ENCODE measurements at places on chromosomes 6 and 20.

DNA sequence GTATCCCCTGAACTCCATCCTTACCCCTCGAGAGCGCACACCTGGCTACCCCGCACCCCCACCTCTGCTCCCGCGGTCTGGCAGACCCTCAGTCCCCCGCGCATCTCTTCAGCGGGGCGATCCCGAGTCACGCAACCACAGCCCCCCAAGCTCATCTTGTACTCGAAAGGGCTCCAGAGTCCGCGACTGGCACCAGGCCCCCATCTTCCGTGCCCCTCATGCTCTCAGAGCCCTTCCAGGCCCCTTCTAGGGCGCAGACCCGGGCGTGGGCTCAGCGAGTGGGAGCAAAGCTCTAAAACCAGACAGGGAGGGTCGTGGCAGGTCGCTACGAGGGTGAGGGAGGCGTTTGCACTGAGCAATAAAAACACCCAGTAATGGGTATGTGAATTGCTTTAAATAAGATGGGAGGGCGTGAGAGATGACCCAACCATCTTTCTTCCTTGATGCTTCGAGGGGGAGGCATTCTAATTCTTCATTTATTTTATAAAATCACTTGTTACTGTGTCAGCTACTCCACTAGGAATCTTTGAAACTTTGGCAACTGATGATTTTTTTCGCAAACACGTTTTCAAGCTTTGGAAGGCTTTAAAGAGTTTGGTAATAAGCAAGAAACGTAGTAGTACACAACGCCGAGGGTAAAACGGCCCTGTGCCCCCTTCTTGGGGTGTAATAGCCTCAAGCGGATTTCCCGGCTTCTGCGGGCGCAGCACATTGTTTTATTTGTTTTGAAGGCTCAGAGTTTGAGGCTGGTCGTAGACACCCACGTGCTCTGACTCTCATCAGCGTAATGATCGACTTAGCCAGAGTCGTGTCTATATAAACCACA, 42.6 kb upstream of the SUPT3H start:
- DNase-seq = no peak

DNA sequence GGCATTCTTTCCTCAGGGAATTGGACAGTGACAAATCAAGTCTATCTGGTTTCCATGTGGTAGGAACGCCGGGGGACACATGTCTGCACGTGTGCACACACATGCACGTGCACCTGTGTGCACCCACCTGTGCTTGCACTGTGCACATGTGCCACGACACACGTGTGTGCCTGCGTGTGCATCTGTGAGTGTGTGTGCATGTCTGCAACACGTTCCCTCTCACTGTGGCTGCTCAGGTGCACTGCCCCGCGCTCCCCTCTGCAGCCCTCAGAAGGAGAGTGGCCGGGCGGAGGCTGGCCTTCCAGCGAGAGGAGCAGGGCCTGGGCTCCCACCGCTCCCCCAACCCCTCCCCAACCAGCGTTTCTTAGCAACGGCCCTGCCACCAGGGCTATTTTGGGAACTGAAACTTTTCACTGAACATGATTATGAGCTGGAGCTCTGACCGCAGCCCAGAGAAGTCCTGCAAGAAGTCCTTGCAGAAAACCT, 147.8 kb downstream of the PHACTR3 start:
- no peak for DNase-seq

- no peak for DNase-seq
Observed at GRCh38 chr6:130647246-130647645, 180.0 kb upstream of the SMLR1 start.

- peak; percentile 70 for DNase-seq
Observed at GRCh38 chr6:72621291-72622093, at the start of gene KCNQ5. TSS of gene KCNQ5 (plus strand) at chr6:72622064.

DNA sequence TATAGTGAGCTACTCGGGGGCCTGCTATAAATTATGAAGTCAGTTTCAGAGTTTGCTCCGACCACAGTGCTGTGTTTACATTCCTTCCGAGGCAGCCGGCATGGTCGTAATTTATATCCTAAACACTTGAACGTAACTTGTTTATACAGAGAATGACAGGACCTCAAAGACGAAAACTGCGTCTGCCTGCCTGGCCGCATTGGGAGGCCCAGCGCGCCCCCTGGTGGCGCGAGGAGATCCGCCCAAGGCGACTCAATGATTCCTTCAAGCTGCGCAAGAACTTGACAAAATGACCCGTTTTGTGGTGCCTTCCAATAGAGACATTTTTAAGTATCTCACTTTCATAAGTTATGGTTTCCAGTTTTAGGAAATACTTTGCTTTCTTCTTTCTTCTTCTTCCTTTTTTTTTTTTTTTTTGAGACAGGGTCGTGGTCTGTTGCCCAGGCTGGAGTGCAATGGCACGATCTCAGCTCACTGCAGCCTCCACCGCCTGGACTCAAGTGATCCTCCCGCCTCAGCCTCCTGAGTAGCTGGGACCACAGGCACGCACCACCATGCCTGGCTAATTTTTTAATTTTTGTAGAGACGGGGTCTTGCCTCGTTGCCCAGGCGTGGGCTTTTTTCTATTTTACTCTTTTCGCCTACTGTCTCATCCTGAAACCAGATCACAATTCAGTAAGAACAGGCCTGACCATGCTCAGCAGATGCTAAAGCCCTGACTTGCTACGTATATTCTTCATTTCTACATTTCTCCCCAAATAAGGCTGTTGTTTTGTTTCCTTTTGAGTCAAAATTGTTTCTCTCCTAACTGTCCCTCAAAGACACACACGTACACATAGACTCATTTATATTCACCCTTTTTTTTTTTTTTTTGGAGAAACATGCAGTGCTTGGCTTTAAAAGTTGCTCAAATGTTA, 7.8 kb downstream of the FOXF2 start:
- DNase-seq = peak; percentile 73

- no peak for DNase-seq
Observed at GRCh38 chr20:9323622-9324021, 190.8 kb upstream of the LAMP5 start.

DNA sequence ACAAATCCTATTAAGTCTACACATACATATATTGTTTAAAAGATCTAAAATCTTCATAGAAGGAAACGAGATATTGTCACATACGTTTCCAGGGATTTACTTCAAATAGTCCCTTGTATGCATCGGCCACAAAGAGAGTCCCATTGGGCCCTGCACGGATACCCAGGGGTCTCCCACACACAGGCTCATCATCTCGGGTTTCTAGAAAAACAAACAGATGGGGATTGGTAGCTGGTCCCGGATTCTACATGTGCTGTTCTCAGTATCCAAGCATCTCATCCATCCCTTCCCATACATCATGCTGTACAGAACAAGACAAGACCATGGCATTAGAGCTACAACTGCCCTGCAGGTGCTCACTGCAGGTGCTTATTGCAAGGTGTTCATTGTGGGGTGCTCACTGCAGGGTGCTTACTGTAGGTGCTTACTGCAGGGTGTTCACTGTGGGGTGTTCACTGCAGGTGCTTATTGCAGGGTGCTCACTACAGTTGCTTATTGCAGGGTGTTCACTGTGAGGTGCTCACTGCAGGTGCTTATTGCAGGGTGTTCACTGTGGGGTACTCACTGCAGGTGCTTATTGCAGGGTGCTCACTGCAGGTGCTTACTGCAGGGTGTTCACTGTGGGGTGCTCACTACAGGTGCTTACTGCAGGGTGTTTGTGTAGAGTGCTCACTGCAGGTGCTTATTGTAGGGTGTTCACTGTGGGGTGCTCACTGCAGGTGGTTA, 21.0 kb downstream of the APMAP start:
- DNase-seq = no peak

GRCh38 chr6:71982389-71982788, 96.0 kb downstream of the RIMS1 start:
- DNase-seq = no peak

GRCh38 chr6:56009636-56010035, 134.2 kb upstream of the BMP5 start:
- DNase-seq = no peak

DNA sequence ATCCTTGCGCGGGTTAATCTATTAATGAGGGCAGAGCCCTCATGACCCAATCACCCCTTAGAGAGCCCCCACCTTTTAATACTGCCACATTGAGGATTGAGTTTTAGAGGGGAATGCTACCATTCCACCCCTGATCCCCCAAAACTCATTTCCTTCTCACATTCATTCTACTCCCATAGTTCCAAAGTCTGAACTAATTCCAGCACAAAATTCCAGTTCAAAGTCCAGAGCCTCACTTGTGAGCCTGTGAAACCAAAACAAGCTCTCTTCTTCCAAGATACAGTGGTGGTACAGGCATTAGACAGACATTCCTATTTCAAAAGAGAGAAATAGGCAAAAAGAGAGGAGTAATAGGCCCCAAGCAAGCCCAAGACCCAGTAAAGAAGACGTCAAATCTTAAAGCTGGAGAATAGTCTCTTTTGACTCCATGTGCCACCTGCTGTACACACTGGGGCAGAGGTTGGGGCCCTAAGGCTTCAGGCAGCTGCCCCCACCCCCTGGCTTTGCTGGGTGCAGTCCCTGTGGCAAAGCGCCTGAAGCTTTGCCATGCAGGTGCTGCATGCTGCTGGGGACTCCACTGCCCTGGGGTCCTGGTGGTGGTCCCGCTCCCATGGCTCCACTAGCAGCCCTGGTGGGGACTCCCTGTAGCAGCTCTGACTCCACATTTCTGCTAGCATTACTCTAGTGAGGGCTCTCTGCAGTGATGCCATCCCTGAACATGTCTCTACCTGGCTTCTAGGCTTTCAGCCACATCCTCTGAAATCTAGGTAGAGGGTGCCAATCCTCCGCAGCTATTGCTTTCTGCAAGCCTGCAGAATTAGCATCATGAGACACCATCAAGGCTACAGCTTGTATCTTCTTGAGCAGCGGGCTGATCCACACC, 41.3 kb downstream of the RSPH3 start:
- DNase-seq = no peak

- no peak for DNase-seq
Observed at GRCh38 chr20:6766433-6766832, 1.1 kb upstream of the BMP2 start.

DNA sequence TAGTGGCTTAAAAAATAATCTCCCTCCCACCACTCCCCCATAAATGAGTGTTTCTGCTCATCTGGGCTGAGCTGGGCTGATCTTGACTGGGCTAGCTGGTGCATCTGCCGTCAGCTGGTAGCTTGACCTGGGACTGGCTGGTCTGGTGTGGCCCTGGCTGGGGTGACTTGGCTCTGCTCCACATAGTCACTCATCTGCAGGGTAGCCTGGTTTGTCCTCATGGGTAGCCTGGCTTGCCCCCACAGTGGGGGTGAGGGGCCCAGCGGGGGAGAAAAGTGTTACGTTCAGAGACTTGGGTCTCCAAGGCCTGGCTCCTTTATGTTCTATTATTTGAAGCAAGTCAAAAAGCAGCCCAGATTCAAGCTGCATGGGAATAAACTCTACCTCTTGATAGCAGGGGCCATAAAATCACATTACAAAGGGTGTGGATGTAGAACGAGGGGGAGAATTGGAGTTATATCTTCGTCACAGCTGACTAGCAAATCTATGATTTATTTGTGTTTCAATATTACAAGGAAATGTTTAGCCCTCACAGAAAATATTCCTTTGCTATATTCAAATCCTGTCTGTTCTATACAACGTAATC, 32.9 kb downstream of the EDN3 start:
- no peak for DNase-seq

GRCh38 chr6:49325891-49326290, 137.2 kb downstream of the MMUT start:
- DNase-seq = no peak

GRCh38 chr6:14863902-14864850, 381.7 kb upstream of the JARID2 start:
- DNase-seq = no peak

GRCh38 chr20:10328897-10329255, 105.1 kb downstream of the MKKS start:
- DNase-seq = no peak

DNA sequence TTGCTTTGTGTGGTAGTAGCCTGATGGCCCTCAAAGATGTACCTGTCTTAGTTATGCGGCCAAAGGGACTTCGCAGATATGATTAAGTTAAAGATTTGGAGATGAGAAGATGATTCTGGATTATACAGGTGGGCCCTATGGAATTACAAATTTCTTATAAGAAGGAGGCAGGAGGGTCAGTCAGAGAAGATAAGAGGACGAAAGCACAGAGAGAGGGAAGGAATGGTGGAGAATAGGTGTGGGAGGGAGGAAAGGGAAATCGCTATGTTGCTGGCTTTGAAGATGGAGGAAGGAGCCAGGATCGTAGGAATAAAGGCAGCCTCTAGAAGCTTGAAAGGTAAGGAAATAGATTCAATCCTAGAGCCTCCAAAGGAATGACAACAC, 1.2 kb upstream of the TSPYL1 start:
- DNase-seq = no peak

GRCh38 chr6:98648211-98648914, 186.0 kb upstream of the POU3F2 start:
- DNase-seq = no peak

DNA sequence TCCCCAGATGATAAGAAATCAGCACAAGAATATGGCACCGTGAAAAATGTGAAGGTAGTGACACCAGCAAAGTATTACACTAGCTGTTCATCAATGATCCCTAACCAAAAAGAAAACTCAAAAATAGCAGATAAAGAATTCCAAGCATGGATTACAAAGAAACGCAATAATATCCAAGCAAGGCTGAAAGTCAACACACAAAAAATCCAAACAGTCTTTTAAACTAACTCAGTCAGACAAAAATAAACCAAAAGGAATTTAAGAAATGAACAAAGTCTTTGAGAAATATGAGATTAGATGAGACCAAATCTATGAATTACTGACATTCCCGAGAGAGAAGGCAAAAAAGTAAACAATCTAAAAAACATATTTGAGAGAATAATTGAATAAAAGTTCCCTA, 976.1 kb upstream of the MAP3K7 start:
- no peak for DNase-seq

- DNase-seq = peak; percentile 64
Observed at GRCh38 chr6:89411145-89412070, 665 bp downstream of the RRAGD start.

GRCh38 chr20:40892642-40893041, 136.0 kb upstream of the TOP1 start:
- no peak for DNase-seq

DNA sequence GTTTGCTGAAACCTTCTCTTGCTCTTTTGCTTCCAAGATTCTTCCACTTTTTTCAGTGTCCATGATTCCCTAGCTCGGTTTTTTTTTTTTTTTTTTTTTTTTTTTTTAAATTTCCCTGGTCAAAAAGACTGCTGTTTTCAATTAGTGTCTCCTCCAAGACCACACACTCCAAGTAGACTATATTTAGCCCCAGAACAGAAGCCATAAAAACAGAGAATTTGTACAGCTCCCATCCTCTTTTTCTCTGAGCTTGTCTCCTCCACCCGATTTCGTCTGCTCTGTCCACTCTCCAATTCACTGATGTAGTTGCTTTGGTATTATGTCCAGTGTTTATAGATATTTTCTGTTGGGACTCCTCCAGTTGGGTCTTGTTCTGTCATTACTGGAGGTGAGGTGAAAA, 37.6 kb downstream of the RSPH3 start:
- no peak for DNase-seq

GRCh38 chr20:38917657-38918056, 8.6 kb upstream of the FAM83D start:
- DNase-seq = no peak

GRCh38 chr6:114260810-114261209, 82.0 kb downstream of the HS3ST5 start:
- no peak for DNase-seq
